Fibroblast of skin of back (primary cell): ENCODE measurements at places on chromosomes 4 and X.

DNA sequence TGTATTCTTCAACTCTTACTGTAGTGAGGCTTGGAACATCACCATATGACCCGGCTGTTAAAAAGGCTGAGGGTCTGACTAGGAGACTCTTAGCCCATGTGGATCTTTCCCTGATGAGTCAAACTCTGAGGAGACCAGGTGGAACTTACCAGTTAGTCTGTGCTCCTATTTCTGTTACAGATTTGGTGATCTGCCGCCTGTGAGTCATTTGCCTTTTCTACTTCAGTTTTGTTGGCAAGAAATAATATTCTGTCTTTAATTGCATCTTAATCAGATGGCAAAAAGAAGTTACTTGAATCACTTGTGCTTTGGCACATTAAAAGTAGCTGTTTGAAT lies 48.4 kb downstream of the MTM1 start:
- DNase-seq: no peak

DNA sequence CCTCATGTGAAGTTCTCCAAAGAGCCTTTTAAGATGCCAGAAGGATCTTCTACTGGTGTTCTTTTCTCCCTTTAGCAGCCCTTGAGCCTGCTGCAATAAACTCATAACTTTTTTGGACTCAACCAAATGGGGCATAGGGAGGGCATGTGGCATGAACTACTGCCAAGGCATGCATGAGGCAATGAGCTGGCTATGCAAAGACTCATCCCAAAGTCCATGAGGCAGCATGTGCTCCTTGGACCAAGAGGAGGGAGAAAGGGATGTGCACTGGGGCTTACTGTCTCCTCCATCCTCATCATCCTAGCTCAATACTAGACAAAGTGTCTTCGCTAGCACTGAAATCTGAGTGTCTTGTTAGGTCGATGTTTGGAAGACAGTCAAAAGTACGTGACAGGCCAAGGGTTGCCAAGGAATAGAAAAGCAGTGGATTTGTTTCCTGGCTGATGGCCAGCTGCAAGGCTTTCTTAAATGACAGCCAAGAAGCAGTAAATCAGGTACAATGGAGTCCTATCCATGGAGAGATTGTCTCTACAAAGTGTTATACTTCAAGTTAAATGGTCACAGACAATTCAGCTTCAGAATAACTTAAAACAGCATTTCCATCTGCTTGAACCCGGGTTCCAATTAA lies 44.5 kb upstream of the ATXN3L start:
- DNase-seq: no peak

DNA sequence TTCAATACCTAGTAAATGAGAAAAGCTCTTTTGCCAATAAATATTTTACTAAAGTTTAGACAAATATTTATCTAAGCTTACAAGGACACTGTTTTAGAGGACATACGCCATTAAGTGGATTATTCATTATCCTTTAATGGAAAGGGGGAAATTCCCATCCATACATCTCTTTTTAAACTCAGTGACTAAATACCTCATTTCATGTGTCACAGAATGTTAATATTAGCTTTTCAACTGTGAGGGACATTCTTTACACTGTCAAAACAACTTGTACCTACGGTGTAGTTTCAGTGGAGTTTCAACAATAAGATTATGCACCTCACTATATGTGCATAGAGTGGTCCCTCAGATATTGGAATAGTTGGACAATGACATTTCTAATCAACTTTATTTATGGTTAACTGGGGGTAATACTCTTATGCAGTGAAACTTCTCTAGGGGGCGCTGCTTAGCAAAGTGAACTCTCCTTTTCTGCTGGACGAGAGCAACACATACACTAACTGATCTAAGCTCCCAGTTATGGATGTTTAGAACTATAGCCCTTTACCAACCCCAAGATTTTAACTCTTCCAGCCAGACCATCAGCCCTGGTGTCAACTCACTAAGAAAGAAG lies 9.7 kb downstream of the HS6ST2 start:
- DNase-seq: no peak

DNA sequence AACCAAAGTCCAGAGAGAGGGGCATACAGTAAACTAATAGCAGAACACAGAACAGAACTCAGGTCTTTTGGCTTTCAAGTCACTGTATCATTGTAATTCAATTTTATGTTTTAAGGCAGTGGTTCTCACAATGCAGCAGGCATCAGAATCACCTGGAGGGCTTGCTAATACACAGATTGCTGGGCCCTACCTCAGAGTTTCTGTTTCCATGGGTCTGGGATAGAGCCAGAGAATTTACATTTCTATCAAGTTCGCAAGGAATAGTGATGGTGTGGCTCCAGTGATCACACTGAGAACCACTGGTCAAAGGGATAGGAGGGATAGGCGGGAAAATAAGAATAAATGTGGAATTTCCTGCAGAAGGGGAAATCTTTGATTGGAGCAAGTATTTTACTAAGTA lies 36.7 kb downstream of the LANCL3 start:
- no peak for DNase-seq
